8988T (cell line): ENCODE measurements at places on chromosomes 3 and 15.

DNA sequence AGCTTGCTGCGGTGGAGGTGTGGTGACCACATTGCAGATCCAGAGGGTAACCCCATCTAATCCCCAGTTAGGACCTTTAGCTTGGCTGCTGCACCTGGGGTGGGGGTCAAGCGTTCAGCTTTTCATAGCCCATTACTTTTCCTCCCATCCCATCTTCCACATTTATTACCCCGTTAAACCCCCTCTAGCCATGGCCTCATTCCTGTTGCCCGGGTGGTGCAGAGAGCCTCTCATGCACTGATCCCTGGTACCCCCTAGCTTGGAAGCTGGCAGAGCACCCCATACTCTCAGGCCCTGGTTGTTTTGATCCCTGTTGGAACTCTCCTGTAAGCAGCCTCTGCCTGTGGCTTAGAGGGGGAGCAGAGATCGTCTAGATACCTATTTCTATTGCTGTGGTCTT, 20.8 kb downstream of the CDAN1 start:
- DNase-seq: no peak

GRCh38 chr3:36214460-36214859, 165.8 kb upstream of the STAC start:
- no peak for DNase-seq

- DNase-seq: no peak
Observed at GRCh38 chr3:169494982-169495381, 168.5 kb downstream of the MECOM start.

DNA sequence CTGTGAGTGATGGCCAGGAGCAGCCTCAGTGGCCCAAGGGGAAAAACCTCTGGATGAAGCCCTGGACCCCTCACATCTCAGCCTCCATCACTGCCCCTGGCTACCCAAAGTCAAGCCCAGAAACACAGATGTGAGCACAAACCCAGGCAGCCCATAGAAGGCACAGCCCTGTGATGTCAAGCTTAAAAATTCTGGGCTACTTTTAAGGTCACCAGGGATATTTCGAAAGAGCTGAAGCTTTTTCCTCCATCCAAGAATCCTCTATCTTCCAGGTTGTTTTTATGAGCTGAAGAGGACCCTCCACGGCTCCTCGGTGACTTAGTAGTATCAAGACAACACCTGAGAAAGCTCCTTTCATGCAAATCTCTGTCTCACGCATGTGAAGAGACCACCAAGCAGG, 11.5 kb downstream of the LIPC start:
- no peak for DNase-seq

GRCh38 chr15:83396101-83396500, 51.0 kb upstream of the SH3GL3 start:
- no peak for DNase-seq

DNA sequence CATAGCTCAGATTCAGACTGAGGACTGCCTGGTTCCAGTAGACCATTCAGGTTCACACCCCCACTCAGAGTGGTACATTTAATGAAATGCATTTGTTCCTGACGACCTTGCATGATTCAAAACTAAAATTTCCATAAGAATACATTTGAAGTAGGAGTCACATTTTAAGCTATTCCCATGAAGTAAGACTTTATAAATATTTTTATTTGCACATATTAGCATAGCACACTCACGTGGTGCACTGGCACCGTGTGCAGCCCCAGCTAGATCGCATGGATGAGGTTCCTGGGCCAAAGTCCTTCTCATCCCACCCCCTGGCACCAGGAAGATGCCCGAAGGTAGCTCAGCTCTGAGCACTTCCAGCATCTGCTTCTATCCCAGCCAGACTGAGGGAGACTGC, 59.4 kb downstream of the SLCO2A1 start:
- no peak for DNase-seq

DNA sequence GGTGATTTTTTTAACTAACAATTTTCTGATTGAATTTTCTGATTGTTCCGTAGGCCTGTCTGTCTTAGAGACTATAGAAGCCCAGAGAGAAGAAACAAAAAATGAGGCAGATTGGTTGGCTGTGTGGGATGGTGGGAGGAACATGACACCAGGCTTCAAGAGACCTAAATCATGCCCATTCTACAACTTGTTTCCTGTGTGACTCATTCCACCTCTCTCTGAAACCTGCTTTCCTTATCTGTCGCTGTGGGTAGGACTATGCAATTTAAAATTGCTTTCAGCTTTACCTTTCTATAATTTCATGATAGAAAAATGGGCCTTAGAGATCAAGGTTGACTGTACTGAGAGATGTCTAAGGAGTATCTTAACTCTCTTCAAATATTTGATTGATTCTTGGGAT, 44.5 kb downstream of the OXNAD1 start:
- DNase-seq: no peak

DNA sequence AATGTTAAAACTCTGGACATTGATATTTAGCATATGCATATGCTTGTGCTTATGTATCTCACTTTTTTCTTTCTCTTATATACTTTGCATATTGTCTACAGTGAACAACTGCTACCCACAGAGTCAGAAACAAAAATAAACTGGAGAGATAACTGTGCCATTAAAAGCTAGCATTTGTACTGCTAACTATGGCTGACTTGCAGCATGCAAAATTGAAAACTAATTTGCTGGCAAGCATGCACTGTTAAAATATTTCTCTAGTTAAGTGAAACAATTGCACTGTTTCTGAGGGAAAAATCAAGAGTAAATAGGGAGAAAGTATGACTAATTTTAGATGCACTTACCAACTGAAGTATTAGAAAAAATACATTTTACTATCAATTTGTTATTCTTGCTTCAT, 177.8 kb downstream of the CBLB start:
- no peak for DNase-seq

GRCh38 chr15:58760385-58761009, 10.6 kb upstream of the MINDY2 start:
- no peak for DNase-seq

GRCh38 chr3:68958932-68959331, 26.6 kb upstream of the TAFA4 start:
- DNase-seq: no peak

DNA sequence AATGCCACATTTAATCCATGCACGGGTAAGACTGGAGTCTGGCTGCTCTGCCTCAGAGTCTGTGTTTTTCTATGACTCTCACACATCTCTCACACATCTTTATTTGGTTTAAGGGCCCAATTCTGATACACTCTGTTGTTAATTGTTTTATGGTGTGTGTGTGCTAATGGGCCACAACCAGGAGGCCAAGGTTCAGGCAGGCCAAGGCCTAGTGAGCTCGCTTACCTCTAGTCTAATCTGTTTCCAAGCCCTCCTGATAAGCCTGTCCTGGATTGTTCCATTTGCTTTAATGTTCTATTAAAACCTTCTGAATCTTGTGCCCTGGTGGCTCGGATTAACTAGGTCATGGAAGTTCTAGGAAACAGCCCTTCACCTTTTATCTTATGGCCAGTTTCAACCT, 445.4 kb upstream of the DPH6 start:
- no peak for DNase-seq

DNA sequence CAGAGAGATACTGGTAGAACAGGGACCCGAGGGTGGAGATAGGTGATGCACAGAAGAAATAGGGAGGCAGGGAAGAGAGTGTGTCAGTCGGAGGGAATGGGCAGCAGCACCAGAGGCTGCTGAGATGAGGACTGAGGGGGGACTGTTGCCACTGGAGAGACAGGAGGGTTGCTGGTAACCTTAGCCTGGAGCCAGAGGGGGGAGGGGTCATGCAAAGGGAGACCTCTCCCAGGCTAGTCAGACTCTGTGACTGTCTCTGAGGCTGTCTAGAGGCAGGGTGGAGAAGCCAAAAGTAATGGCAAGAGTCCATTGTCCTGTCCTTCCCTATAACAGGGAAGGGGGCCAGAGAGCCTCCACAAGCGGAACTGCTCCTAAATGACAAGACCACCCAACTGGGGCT, 2.1 kb upstream of the DLEC1 start:
- no peak for DNase-seq

GRCh38 chr3:139534455-139534812, 5.1 kb downstream of the RBP1 start:
- no peak for DNase-seq

DNA sequence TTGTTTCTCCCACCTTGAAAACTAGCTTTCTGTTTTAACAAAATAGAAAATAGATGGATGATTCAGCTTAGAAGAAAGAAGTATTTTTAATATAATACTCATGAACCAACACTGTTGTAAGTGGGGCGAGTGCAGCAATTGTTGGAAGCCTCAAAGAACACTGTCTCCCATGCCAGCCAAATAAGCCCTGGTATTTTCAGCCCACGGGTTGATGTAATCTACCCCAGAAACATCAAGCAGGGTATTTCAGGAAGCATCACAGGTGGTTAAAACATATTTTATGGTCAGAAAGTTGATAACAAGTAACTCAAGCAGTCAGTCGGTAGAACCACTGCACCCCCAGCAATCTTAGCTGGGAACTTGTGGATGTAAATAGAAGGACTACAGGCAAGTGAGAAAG, 115.9 kb downstream of the SV2B start:
- DNase-seq: no peak

GRCh38 chr3:193947596-193947995, 188.4 kb upstream of the HES1 start:
- DNase-seq: no peak

GRCh38 chr3:17394541-17395155, 347.8 kb downstream of the TBC1D5 start:
- DNase-seq: no peak

- no peak for DNase-seq
Observed at GRCh38 chr3:194139071-194139813, 3.3 kb downstream of the HES1 start.

GRCh38 chr3:188370081-188370830, 216.3 kb downstream of the LPP start:
- no peak for DNase-seq

DNA sequence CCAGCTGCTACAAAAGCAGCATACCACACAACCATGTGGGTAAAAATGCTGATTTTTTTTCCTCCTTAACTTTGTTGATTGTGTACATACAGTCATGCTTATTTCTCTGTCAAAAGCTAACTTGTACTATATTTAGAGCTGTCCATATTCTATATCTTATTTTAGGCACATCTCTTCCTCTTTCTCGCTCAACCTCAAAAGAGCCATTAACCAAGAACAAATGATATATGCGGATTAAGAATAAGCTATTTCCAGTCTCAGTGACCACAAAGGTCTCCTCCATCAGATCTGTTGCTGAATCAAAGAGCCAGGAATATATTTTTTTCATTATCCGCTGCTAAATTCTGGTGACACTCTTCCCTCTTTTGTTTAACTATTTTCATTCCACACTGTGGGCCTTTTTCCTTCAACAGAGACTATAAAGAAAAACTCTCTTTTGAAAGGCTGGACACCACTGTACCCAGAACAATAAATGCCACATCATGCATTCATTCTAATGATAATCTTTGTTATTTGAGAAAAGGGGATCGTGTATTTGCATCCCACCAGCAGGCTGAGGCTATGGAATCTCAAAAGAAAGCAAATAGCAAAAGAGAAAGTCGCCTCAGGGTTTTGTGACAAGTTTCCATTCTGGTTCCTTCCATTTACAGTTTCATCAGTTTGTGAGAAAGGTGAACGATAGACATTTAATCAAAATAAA, 8.0 kb downstream of the TMEM212 start:
- DNase-seq: no peak

GRCh38 chr3:185502987-185503386, 4.2 kb upstream of the TMEM41A start:
- DNase-seq: no peak

DNA sequence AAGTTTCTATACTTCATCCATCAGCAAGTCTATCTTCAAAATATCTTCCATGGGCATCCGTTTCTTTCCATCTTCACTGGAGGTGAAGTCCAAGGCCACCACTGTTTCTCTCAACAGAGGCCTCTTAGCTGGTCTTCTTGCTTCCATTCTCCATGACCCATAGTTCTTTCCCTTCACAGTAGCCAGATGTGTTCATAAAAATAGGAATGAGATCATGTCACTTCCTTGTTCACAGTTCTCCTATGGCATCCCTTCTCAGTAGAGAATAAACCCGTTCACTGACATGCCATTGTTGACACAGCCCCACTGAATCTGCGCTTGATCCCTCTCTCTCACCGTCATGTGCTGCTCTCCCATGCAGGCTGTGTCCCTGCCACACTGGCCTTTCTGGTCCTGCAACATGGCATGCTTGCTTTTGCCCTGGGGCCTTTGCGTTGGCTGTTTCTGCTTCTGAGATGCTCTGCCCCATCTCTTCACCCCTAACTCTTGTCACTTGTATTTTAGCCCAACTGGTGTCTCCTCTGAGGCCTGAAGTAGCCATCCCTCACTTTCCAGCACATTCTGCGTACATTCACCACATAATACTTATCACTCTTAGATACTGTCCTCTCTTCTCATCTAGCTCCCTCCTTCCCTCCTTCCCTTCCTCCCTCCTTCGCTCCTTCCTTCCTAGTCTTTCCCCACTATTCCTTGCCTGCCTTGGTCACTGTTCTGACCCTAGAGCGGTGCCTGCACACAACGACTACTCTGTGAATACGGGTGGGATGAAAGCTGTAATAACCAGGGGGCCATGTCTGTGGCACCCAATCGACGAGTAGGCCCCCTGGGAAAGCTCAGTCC, 42.0 kb downstream of the STARD5 start:
- DNase-seq: no peak

- DNase-seq: no peak
Observed at GRCh38 chr15:57472861-57473260, 96.6 kb downstream of the CGNL1 start.

GRCh38 chr15:51355096-51355495, 13.6 kb downstream of the GLDN start:
- DNase-seq: no peak

- no peak for DNase-seq
Observed at GRCh38 chr15:66765478-66766281, 63.6 kb downstream of the SMAD6 start.

GRCh38 chr3:196896229-196896628, 28.5 kb downstream of the SENP5 start:
- DNase-seq: no peak
